ENCODE measurements at places on chromosomes 1 and 21.

- no peak for DNase-seq
Observed at GRCh38 chr1:220013497-220013896, 32.8 kb downstream of the EPRS1 start.

GRCh38 chr1:247332623-247333361, 1.1 kb upstream of the ZNF496 start:
- peak; percentile 56 for DNase-seq

- no peak for DNase-seq
Observed at GRCh38 chr1:181863006-181863405, 198.5 kb downstream of the ZNF648 start.

DNA sequence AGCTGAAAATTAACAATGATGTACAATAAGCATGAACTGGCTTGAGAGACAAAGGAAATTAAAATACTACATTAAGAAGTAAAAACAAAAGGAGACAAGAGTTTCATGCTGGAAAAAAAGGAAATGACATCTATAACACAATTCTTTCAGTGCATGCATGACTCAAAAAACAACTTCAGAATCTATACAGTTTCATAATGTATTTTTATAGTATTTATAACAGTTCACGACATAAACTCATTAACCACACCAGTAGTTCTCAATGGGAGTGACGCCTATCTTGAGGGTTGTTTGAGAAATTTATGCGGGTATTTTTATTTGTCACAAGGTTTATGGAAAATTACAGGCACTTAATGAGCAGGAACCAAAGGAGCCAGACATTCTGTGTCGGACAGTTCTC, 168.5 kb downstream of the SMYD3 start:
- no peak for DNase-seq

DNA sequence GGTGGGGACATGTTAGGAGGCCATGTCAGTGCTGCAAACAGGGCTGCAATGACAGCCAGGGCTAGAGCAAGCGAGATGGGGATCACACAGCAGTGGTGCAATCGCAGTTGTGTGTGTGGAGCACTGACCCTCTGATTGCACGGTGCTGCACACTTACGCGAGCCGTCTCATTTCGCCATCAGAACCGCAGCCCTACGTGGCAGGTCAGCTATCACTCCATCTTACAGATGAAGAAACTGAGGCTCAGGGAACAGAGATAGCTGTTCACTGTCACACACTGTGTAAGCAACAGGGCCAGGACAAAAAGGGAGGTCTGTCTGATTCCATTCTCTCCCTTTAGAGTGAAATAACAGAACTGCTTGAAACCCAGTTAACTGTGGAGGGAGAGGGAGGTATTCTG, 104.8 kb upstream of the SLC45A1 start:
- DNase-seq, result no peak

- DNase-seq, result no peak
Observed at GRCh38 chr1:54640863-54641836, at the start of gene MROH7. MROH7 (plus strand) TSS chr1:54641786; CDS start chr1:54652927, 11,141 bp downstream.

DNA sequence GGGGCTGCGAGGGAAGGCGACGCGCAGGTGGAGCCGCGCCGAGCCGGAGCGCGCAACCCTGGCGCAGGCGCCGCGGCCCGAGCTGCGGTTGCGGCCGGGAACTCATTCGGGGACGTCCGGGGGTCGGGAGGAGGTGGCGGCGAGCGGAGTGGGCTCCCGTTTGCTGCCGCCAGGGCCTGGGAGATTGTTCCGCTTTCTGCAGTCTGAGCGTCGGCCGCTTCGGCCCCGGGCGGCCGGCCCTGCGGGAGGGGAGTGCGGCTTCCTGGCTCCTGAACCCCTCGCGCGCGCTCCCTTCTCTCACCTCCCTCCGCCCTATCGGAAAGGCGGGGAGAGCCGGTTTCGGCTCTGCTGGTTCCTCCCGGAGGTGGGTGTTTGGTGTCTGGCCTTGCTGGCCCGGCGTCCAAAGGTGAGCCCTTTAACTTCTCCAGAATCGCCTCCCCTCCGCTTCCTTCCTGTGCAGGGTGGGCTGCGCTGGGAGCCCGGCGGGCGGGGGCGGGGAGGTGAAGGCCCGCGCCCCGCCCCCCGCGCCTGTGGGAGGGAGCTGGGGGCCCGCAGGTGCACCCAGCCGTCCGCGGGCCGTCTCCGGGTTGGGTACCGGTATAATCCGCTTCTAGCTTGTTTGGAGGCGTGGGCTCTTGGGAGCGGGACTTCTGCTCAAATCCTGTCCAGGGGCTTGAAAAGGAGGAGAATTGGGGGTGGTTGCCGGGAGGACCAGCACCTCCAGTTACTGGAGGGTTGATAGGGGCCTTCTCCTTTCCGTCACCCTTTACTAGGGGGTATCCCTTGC, 683 bp downstream of the LRRC8D start:
- DNase-seq, result peak; percentile 50

DNA sequence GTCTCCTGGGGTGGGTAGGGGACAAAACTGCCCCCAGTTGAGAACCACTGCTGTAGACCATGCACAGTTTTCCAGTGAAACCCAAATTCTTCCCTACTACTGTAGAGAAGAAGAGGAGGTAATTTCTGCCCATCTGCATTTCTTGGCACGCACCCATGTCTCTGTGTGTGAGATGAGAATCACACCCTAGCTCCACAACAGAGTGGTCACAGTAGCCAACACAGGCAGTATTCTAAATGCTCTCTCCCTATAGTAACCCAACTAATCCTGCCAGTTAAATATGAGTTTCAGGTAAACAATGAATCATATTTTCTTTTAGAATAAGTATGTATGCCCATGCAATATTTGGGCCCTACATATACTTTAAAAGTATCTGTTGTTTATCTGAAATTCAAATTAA, 1.2 kb upstream of the CAPN2 start:
- DNase-seq, result peak; percentile 91

- DNase-seq, result no peak
Observed at GRCh38 chr1:181430015-181430885, 53.1 kb upstream of the CACNA1E start.

- no peak for DNase-seq
Observed at GRCh38 chr1:100643471-100644196, 75.9 kb upstream of the VCAM1 start.

GRCh38 chr1:26069941-26070295, 2.5 kb upstream of the TRIM63 start:
- DNase-seq, result no peak

- DNase-seq, result no peak
Observed at GRCh38 chr1:61490924-61491323, 234.0 kb downstream of the TM2D1 start.

GRCh38 chr1:180402001-180402400, 100.4 kb downstream of the ACBD6 start:
- DNase-seq, result no peak

DNA sequence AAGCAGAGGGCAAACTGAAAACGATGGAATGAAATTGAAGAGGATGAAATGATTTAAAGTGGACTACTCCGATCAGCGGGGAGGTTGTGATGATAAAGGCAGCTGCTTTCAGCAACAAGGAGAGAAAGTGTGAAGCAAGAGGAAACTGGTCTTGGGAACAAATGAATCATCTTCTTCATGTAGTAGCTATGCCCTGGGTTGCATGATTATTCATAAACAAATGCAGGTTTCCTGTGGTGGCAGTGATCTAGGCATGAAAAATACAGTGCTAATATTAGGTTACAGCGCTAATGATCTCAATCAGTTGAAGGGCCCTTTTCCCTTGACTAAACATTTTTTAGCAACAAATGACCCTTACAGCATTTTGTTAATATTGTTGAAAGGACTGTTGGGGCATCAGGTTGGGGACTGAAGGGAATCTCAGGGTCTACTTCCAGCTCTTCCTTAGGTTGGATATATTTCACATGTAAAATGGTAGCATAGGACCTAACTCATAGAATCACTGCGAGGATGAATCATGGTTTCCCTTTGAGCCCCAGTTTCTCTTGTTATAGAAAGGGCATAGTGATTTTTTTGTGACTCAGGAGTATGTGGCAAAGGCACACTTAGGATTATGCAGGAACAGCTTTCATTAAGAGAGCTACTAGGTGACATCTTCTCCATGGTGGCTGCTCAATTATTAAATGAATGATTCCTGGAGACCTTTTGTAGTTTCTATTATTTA, 1.9 kb upstream of the ZFYVE9 start:
- peak; percentile 42 for DNase-seq

GRCh38 chr1:99270646-99271045, 6.4 kb downstream of the PLPPR4 start:
- no peak for DNase-seq

GRCh38 chr1:217133958-217134856, 411.0 kb upstream of the ESRRG start:
- no peak for DNase-seq

GRCh38 chr1:89907727-89908212, 86.9 kb downstream of the LRRC8D start:
- DNase-seq, result no peak

DNA sequence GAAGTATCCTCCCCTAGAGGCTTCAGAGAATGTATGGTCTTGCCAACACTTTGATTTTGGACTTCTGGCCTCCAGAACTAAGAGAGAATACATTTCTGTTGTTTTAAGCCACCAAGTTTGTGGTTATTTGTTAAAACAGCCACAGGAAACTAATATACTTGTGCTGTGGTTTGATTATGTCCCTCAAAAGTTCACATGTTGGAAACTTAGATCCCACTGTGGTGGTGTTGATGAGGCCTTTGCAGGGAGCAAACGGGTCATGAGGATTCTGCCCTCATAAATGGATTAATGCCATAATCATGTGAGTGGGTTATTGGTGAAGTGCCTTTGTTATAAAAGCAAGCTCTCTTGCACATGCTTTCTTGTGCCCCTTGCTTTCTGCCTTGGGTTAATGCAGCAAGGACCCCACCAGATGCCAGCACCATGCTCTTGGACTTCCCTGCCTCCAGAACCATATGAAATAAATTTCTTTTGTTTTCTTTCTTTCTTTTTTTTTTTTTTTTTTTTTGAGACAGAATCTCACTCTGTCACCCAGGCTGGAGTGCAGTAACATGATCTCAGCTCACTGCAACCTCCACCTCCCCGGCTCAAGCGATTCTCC, 157.3 kb downstream of the CLIC6 start:
- no peak for DNase-seq

DNA sequence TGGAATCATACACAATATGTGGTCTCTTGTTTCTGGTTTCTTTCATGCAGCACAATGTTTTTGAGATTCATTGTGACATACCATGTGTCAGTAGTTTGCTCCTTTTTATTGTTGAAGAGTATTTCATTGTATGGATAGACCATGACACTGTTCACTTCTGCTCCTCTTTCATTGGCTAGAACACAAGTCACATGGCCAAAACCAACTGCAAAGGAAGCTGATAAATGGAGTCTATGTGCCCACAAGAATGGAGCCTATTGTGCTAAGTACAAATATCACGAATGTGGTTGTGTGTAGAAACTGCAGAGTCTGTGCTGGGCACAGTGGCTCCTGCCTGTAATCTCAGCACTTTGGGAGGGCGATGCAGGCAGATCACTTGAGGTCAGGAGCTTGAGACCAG, 28.6 kb upstream of the FNBP1L start:
- DNase-seq, result no peak

GRCh38 chr1:194950584-194950983, 1657.7 kb downstream of the KCNT2 start:
- no peak for DNase-seq

DNA sequence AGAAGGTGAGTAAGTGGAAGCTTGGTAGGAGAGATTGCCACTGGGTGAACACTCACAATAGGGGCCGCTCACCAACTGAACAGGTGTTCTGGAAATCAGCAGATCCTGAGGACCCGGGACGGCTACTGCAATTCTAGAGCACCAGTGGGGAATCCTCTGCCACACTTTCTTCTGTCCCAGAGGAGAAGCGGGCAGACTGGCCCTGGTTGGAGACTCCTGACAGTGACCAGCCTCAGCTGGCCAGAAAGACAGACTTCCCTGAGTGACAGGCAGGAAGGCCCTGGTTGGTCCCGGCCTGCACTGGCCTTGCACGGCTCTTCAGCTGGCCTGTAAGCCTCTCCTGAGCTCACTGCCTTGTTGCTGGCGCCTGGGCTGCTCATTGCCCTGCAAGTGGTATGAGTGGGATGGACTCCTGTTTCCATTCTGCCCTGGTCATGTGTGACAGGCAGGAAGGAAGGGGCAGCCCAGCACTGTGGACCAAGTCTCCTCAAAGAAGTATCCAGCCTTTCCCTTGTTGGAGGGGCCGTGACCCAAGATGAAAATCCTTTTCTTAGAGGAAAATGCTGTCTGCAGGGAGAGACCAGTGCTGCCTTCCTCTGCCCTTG, 34.5 kb downstream of the MAN1C1 start:
- no peak for DNase-seq
